ENCODE measurements at places on chromosomes 1 and 21. TPM values are rescaled to one million over a fixed set of nuclear protein-coding genes. Genes with fewer than 3 reads are reported as not detected.

GJC2 gene
- polyA plus RNA-seq: not detected

FAM177B gene
- polyA plus RNA-seq: not detected

BATF3 gene
- 0.84 TPM for polyA plus RNA-seq

GCSAML gene
- polyA plus RNA-seq: not detected

DLGAP3 gene
- not detected for polyA plus RNA-seq

FCN3 gene
- not detected for polyA plus RNA-seq

TBX19 gene
- polyA plus RNA-seq: 2.3 TPM

FBLIM1 gene
- polyA plus RNA-seq: not detected

Measured in CD8-positive, alpha-beta memory T cell (primary cell).